ENCODE measurements at places on chromosomes 6 and 20. TPM values are rescaled to one million over a fixed set of nuclear protein-coding genes. Genes with fewer than 3 reads are reported as not detected.

Gene TNNC2
- total RNA-seq, result not detected

Gene USP49
- 4.1 TPM for total RNA-seq

GRCh38 chr6:41642090-41642959 is 4.1 kb downstream of the MDFI start:
- DNase-seq, result no peak

GRCh38 chr20:30963591-30963990 is 293.9 kb upstream of the DEFB115 start:
- no peak for DNase-seq

GRCh38 chr20:59207742-59208357 is 44.2 kb downstream of the ZNF831 start:
- DNase-seq, result no peak
